Tibial nerve (tissue), 4 donors: ENCODE measurements at places on chromosomes 5 and 9. TPM values are rescaled to one million over a fixed set of nuclear protein-coding genes. Genes with fewer than 3 reads are reported as not detected.
A peak's percentile ranks its signal among the peaks of the same experiment; 100 is the strongest.

DNA sequence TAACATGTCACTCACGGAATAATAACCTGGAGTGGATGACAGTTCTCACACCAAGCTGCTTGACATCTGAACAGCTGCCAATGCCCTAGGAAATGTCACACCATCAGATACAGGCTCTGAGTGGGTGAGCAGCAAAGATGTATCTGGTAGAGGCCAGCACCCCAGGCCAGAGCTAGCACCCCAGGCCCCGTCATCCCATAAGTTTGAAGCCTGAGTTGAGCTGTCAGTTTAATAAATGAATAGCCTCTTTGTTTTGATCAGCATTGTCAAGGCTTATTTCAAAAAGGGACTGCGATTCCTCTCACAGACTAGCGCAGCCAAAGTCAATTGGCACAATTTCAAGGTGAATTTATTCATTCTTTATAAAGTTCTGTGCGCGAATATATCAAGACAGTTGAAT lies 1327.1 kb downstream of the MAT2B start:
- no peak overlapping the region for H3K27ac ChIP-seq
- H3K27me3 ChIP-seq = no peaks in the 10 kb centered on the region
- no peaks in the 10 kb centered on the region for H3K4me1 ChIP-seq
- H3K4me3 ChIP-seq = no peak overlapping the region
- no peaks in the 10 kb centered on the region for H3K36me3 ChIP-seq

- H3K36me3 ChIP-seq = no peaks in the 10 kb centered on the region
- H3K4me1 ChIP-seq = no peaks in the 10 kb centered on the region
- no peak overlapping the region for H3K4me3 ChIP-seq
- H3K27ac ChIP-seq = no peak overlapping the region
- H3K27me3 ChIP-seq = no peaks in the 10 kb centered on the region
- no peak for DNase-seq
Observed at GRCh38 chr9:70983723-70984295, 137.6 kb downstream of the TRPM3 start.

- no peak overlapping the region for H3K4me3 ChIP-seq
- H3K27me3 ChIP-seq = no peaks in the 10 kb centered on the region
- H3K36me3 ChIP-seq = no peaks in the 10 kb centered on the region
- H3K27ac ChIP-seq = peak overlapping the region; percentile 20
- H3K4me1 ChIP-seq = no peaks in the 10 kb centered on the region
Observed at GRCh38 chr9:125521462-125522327, 185.3 kb downstream of the MAPKAP1 start.

DNA sequence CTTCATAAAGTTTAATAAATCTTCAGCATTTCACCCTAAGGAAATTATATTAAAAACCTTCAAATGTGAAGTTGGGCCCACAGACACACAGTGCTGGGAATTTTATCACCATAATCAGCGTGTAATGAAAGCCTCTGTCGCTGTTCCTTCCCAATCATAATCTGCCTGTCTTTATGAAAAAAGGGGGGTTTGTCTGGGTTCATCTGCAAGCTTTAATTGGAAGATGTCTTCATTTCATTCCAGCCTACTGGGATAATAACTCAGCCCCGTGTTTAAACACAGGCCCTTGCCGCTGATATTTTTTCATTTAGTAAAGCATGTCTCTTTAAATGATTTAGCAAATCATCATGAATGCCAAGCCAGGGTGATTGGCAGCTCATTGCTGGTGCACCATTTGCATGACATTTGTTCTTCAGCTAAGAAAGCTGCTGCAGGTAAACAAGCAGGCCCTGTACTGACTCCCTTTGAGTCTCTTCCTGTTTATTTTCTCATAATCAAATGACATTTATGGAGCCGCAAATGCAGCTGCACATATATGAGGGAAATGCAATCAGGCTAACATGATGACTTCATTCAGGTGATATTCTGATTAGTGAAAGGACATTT lies 362.9 kb upstream of the TLE4 start:
- no peaks in the 10 kb centered on the region for H3K4me1 ChIP-seq
- H3K36me3 ChIP-seq = no peaks in the 10 kb centered on the region
- no peak for DNase-seq
- no peak overlapping the region for H3K27ac ChIP-seq

DNA sequence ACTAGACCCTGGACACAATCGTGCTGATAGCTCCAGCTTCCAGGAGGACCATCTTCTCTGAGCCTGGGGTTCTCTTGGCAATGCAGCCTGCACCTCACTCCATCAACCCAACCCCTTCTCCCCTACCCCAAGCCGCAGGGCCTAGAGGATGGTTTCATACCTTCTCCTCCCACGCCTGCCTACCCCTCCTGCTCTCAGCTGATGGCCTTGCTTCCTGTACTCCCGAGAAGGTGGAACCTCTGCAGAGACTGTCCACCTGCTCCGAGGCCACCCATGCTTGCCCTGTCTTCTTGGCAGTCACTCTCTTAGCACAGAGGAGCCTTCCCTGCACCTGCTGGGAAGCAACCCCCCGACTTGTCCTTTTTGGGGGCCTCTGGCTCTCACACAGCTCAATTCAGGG lies 241.9 kb downstream of the IRX2 start:
- no peaks in the 10 kb centered on the region for H3K36me3 ChIP-seq
- no peak for DNase-seq
- no peak overlapping the region for H3K4me3 ChIP-seq
- H3K27ac ChIP-seq = no peak overlapping the region
- H3K27me3 ChIP-seq = no peaks in the 10 kb centered on the region
- no peaks in the 10 kb centered on the region for H3K4me1 ChIP-seq

- H3K27me3 ChIP-seq = no peaks in the 10 kb centered on the region
- H3K27ac ChIP-seq = peak overlapping the region; percentile 44
- no peaks in the 10 kb centered on the region for H3K36me3 ChIP-seq
- no peak for DNase-seq
- peaks cover 22% of the 10 kb centered on the region for H3K4me1 ChIP-seq
Observed at GRCh38 chr5:142785206-142785605, 15.0 kb downstream of the ARHGAP26 start.

DNA sequence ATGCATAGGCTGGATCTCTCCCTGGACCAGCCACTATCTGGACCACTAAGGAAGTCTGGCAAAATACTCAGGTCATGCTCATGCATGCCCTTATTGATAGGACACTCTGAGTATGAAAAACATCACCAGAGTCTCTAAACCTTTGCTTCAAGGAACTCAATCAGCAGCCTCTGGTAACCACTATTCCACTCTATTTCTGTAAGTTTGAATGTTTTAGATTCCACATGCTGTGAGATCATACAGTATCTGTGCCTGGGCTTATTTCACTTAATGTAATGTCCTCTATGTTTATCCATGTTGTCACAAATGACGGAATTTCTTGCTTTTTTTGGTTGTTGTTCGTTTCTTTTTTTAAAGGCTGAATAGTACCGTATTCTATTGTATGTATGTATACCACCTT lies 68.3 kb downstream of the TARS1 start:
- H3K27ac ChIP-seq = no peak overlapping the region
- no peak for DNase-seq
- H3K27me3 ChIP-seq = no peaks in the 10 kb centered on the region
- no peaks in the 10 kb centered on the region for H3K36me3 ChIP-seq

DNA sequence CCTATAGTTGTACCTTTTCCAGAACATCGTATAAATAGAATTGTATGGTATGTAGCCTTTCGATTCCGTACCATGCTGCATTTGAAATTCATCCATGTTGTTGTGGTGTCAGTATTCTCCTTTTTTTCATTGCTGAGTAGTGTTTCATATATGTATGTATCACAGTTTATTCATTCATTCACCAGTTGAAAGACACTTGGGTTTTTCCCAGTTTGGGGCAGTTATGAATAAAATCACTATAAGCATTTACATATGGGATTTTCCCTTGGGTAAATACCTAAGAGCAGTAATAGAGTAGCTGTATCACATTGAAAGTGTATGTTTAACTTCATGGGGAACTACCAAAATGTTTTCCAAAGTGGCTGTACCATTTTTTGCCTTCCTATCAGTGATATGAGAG lies 16.1 kb upstream of the FKTN start:
- H3K4me1 ChIP-seq = no peaks in the 10 kb centered on the region
- H3K27ac ChIP-seq = no peak overlapping the region
- H3K4me3 ChIP-seq = no peak overlapping the region
- H3K27me3 ChIP-seq = no peaks in the 10 kb centered on the region
- DNase-seq = no peak

DNA sequence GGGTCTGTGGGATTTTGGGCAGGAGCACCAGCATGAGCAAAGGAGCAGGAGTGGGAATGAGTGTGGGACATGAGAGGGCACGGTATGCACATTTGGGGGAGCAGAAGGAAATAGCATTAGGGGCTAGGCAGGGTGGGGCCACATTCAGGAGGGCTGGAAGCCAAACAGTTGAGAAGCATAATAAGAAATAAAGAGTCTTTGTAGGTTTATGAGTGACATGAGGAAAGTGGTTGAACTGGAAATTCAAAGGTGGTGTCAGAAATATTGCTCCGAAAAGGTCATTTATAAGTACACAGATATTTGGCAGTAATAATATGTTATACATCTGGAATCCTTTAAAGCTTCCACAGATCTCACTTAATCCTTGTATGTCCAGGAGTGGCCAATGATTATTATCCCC lies 26.4 kb downstream of the ARHGEF28 start:
- DNase-seq = no peak
- no peaks in the 10 kb centered on the region for H3K27me3 ChIP-seq
- peak overlapping the region; percentile 91 for H3K27ac ChIP-seq
- H3K4me3 ChIP-seq = no peak overlapping the region
- H3K4me1 ChIP-seq = no peaks in the 10 kb centered on the region

DNA sequence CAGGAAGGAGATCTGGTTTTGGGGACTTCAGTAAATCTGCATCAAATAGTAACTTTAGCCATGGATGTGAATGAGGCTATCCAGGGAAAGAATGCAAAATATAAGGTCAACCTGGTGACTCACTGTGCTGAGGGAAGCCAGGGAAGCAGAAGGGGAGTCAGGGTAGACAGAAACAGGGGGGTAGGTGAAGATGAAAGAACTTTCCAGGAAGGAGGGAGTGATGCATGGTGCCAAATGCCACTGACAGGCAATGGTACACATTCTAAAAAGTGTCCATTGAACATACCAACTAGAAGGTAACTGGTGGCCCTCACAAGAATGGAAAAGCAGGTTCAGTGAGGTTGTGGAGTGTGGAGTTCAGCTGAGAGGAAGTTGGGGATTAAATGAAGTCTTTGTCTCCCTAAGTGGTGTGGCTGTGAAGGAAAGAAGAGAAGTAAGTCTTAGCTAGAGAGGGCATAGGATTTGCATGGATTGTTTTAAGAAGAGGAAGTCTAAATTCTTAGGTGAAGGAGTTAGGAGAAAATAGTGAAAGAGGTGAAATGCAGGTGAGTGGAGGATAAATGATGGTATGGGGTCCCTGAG lies 35.5 kb downstream of the PALM2AKAP2 start:
- no peaks in the 10 kb centered on the region for H3K36me3 ChIP-seq
- no peaks in the 10 kb centered on the region for H3K4me1 ChIP-seq
- DNase-seq = no peak
- H3K4me3 ChIP-seq = no peak overlapping the region

SNCB gene
- total RNA-seq = not detected

MEIKIN gene
- total RNA-seq = not detected
